Lung (tissue), 17 donors: ENCODE measurements at places on chromosomes 2 and 18. TPM values are rescaled to one million over a fixed set of nuclear protein-coding genes. Genes with fewer than 3 reads are reported as not detected.

The CHRNA1 gene
- total RNA-seq = not detected

DNA sequence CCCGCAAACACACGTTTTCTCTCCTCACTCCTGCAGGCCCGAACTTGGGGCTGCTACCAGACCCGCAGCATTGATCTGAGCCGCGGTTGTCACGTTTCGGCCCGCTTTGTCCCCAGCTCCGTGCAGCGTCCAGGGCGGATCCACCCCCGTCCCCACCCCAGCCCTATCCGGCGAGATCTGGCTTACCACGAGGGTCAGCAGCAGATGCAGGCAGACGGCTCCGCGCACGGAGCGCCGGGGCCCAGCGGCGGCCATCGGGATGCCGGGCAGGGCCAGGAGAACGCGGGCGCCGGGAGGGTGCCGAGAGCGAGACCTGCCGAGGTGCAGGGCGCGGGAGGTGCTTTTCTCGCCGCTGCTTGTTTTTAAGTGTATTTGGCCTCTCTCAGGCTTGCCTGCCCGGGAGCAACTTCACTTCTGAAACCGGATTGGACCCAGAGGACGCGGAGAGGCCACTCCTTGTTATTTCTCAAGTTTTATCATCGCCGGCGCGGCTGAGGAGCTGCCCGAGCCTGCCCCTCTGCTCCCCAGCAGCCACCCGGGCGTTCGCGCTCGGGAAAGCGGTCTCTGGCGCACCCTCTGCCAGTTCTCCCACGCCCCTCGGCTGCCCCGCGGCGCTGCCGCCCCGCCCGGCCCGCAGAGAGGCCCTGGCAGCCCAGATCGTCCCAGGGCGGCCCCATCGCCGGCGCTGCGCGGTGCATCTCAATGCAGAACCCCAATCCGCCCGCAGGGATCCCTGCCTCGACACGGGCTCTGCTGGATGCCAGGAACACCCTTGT is at the start of gene DSC3:
Gene DSC3, minus strand, starts transcription at position 337 of the 776 bp plus-strand sequence. Its CDS starts 82 bp downstream, at position 255.
- DNase-seq = peak; percentile 57

The TMEM163 gene
- 34.6 TPM for total RNA-seq

DNA sequence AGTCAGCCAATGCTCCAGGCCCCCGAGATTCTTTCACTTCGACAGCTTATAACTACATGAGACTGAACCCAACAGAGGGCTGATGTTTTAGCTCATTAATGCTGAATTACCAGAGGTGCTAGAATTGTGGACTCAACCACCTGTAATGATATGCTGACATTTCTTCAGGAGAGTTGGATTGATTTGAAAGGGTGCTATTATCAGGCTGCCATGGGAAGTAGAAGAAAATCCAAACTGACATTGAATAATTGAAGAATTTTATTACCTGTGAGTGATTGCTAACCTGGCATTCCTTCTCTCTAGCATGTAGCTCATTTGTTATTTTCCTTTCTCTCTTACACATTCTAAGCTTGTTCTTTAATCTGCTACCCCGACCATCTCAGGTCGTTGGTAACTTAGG is 488.8 kb downstream of the PID1 start:
- DNase-seq = no peak

The UGT1A8 gene
- 0.26 TPM for total RNA-seq

The FOXI3 gene
- 0.17 TPM for total RNA-seq

DNA sequence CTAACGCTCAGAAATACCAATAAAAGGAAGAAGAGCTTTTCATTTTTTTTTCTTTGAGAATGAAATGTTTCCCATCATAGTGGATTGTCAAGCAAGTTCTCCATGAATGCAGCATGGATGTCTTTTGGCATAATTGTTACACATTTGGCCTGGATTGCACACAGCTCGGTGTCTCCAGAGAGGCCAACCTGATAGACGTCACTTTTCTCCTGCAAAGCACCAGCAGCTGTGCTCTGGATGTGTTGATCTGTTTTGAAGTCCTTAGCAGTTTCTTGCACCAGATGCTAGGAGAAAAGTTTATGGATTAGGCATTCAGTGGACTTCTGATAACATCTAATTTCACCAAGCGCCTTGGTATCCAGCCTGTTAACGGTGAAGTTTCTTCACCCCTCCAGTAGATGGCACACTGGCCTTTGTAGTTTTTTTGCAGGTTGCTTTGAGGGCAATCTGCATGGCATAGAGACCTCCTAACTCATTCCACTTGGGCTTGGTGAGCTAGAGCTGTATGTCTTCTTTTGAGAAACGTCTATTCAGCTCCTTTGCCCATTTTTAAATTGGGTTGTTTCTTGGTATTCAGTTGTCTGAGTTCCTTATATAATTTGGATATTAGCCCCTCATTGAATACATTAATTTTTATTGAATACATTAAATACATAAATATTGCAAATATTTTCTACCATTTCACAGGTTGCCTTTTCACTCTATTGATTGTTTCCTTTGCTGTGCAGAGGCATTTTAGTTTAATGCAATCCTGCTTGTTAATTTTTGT is 59.7 kb downstream of the PTH2R start:
- DNase-seq = peak; percentile 51

GRCh38 chr2:48249025-48249424 is 280.9 kb upstream of the STON1 start:
- peak; percentile 82 for DNase-seq

DNA sequence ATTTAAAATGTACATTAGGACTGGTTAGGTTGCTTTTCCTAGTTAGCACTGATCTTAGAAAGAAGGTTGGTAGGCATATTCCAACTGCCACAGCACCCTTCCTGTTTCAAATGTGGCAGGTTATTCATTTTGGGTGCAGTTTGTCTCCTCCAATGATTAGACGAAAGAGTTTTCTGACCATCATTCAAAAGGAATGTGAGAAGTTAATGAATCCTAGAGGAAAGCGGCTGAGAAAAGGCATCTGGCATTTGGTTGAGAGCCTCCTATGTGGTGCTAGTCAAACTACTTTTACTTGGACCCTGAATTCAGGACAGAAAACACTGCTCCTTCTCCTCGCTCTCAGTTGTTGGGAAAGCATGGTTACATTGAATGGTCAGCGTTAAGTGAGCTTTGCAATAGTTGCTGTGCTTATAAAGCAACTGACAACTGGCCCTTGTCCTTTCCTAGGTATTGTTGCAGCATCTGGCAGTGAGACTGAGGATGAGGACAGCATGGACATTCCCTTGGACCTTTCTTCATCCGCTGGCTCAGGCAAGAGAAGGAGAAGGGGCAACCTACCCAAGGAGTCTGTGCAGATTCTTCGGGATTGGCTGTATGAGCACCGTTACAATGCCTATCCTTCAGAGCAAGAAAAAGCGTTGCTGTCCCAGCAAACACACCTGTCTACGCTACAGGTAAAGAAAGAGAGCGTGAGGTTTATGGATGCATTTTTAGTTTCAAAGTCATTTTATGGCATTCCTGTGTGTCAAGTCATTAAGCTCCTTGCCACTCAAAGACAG is 6.1 kb downstream of the TGIF1 start:
- DNase-seq = peak; percentile 37

- DNase-seq = no peak
These were observed 3.3 kb downstream of the ARL5A start for GRCh38 chr2:151824886-151825285.

- no peak for DNase-seq
These were observed 226.2 kb downstream of the SLC8A1 start for GRCh38 chr2:40225670-40226210.
